Esophagus mucosa (tissue), 1 donor: ENCODE measurements at places on chromosomes 7 and 10. TPM values are rescaled to one million over a fixed set of nuclear protein-coding genes. Genes with fewer than 3 reads are reported as not detected.

The NCF1 gene
- total RNA-seq = 2.7 TPM

The BTRC gene
- 19.0 TPM for total RNA-seq

The NEUROG3 gene
- total RNA-seq = not detected

The MMP21 gene
- total RNA-seq = 0.08 TPM

The HOXA13 gene
- not detected for total RNA-seq

The SCIN gene
- total RNA-seq = 1.1 TPM

The SLC26A4 gene
- total RNA-seq = 0.24 TPM

The ZDHHC16 gene
- 23.0 TPM for total RNA-seq
